ENCODE measurements at places on chromosomes 5 and 9.
A peak's percentile ranks its signal among the peaks of the same experiment; 100 is the strongest.

DNA sequence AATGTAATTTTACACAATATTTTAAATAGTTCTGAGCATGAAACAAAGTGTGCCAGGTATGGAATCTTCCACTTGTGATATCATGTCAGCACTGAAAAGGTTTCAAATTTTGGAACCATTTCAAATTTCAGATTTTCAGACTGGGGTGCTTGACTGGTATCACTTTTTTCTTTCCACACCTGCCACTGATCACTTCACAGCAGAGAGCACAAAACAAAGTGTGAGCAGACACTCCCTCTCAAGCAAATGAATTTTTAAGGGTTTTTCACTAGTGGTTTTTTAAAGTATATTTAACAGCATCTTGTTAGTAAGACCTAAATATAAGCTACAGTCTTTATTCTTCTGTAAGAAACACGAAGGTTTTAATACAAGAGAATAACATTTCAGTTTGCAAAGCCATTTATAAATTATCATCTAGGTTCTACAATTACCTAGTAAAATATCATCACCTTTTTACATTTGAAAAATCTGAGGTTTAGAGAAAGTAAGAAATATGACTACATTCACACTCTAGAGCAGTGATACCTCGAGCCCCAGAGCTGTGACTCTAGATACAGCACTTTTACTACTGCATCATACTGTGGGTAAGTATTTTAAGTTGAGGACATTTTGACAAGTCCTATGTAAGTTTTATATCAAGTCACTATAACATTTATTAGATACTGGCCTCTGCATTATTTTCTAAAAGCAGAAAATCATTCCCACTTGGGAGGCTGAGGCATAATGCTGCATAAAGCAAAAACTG lies 14.6 kb downstream of the GOLPH3 start:
- H3K27ac ChIP-seq = no peak overlapping the region
- no peak overlapping the region for H3K4me3 ChIP-seq
- no peaks in the 10 kb centered on the region for H3K27me3 ChIP-seq
- peaks cover 39% of the 10 kb centered on the region for H3K4me1 ChIP-seq

GRCh38 chr5:174191850-174192655 lies 146.5 kb downstream of the NSG2 start:
- no peak for DNase-seq
- no peaks in the 10 kb centered on the region for H3K27me3 ChIP-seq
- H3K4me1 ChIP-seq = no peaks in the 10 kb centered on the region
- no peaks in the 10 kb centered on the region for H3K36me3 ChIP-seq

DNA sequence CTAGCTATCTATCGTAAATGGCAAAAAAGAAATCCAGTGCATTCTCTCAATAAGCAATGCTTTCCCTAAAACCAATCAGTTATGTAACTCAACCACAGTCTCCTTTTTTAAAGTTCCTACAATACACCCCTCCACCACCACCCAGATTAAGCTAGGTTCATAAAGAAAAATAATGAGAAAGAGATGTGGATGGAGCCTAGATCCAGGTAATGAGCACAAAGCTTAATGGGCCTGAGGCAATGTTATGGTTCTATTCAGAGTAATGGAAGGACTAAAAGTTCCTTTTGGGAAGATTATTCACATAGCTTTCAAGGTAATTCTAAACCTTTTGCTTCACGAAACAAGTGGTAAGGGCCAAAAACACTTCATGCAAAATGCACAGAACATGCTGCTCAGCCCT lies 113.5 kb downstream of the MPDZ start:
- H3K27me3 ChIP-seq = no peaks in the 10 kb centered on the region
- H3K4me1 ChIP-seq = no peaks in the 10 kb centered on the region
- DNase-seq = no peak
- no peaks in the 10 kb centered on the region for H3K36me3 ChIP-seq

GRCh38 chr5:76379316-76379715 lies 23.8 kb upstream of the IQGAP2 start:
- no peak for DNase-seq
- H3K4me1 ChIP-seq = peaks cover 5% of the 10 kb centered on the region
- no peaks in the 10 kb centered on the region for H3K36me3 ChIP-seq
- H3K4me3 ChIP-seq = no peak overlapping the region

GRCh38 chr9:78149702-78150291 lies 86.1 kb upstream of the CEP78 start:
- no peak for DNase-seq
- H3K4me1 ChIP-seq = peaks cover 6% of the 10 kb centered on the region
- no peak overlapping the region for H3K27ac ChIP-seq

- peaks cover 79% of the 10 kb centered on the region for H3K4me1 ChIP-seq
- H3K4me3 ChIP-seq = peak overlapping the region; percentile 78
- peak overlapping the region; percentile 91 for H3K27ac ChIP-seq
- H3K27me3 ChIP-seq = no peaks in the 10 kb centered on the region
- peak; percentile 25 for DNase-seq
Measured at GRCh38 chr9:112074250-112075008, 100.7 kb downstream of the SUSD1 start.

DNA sequence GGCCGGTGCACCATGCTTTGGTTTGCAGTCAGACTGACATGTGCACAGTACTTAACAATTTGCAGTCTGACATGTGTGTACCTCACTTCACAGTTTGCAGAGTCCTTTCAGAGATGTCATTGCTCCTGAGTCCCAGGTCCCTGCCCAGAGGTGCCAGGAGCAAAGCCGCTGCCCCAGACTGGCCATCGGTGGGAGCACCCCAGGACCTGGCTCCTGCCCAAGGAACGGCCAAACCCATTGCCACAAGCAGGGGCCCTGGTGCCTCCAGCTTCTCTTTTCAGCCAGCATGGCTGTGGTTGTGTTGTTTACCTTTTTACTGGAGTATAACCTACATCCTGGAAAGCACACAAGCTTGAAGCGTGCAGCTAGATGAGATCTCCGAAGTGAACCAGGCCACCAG lies 28.6 kb downstream of the RASGEF1C start:
- H3K4me3 ChIP-seq = no peak overlapping the region
- H3K4me1 ChIP-seq = no peaks in the 10 kb centered on the region
- no peak overlapping the region for H3K27ac ChIP-seq
- peaks cover 10% of the 10 kb centered on the region for H3K27me3 ChIP-seq
- DNase-seq = no peak
- no peaks in the 10 kb centered on the region for H3K36me3 ChIP-seq

DNA sequence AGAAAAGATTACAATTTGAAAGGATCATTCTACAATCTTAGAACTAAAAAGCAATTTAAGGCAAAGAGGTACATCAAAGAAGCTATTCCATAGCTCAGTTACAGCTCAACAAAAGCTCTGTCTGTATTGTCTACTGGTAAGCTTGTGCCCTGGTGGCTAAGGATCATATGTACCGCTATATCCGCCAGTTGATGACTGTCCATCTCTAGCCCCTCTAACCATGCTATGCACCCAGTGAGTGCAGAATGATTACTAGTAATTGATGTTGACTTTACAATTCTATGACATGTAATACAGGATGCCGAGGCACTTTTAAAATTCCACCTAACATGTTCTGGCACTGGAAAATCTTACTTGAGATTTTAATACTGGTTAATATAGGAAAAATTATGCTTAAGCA lies 13.1 kb downstream of the LOX start:
- no peaks in the 10 kb centered on the region for H3K36me3 ChIP-seq
- no peak overlapping the region for H3K4me3 ChIP-seq
- no peak for DNase-seq
- H3K27ac ChIP-seq = no peak overlapping the region

DNA sequence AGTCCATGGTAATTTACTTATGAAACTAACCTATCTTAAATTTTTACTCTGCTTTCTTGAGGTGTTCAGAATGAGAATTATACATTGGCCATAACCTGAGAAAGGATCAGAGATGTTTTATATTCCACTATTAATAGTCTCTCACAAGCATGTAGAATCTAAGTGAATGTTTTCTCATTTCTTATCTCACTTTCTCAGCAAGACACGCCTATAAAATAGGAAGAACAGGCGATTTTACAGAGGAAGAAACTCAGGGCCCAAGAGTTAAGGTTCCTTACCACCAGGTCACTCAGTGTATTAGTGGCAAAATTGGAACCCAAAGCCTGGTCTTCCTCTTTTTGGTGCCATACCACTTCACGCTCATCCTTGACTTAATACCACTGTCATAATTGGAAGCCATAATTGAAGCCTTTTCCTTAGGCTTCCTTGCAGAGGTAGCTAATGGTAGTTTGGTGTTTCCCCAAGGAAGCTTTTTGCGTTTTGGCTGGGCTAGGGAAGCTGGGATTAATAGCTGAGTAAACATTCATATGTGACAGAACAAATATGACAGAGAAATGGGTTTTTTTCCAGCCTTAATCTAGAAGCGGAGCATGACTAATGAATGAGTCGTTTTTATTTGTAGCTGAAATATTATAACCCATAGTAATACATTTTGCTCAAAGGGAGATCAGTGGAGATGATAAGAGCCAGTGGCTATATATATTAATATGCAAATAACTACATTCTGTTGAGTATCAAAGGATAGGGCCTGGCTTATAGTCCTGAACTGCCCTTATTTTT lies 16.9 kb downstream of the HMGXB3 start:
- no peaks in the 10 kb centered on the region for H3K4me1 ChIP-seq
- H3K27ac ChIP-seq = no peak overlapping the region
- H3K27me3 ChIP-seq = no peaks in the 10 kb centered on the region
- no peak overlapping the region for H3K4me3 ChIP-seq
- peaks cover 93% of the 10 kb centered on the region for H3K36me3 ChIP-seq

GRCh38 chr5:74384851-74385250 lies 255.7 kb downstream of the ENC1 start:
- no peak overlapping the region for H3K27ac ChIP-seq
- H3K36me3 ChIP-seq = no peaks in the 10 kb centered on the region
- H3K4me1 ChIP-seq = no peaks in the 10 kb centered on the region
- H3K4me3 ChIP-seq = no peak overlapping the region
- H3K27me3 ChIP-seq = peaks cover 9% of the 10 kb centered on the region

GRCh38 chr5:533243-533954 lies 9.2 kb upstream of the SLC9A3 start:
- H3K36me3 ChIP-seq = no peaks in the 10 kb centered on the region
- no peak overlapping the region for H3K4me3 ChIP-seq
- peaks cover 41% of the 10 kb centered on the region for H3K27me3 ChIP-seq
- peaks cover 33% of the 10 kb centered on the region for H3K4me1 ChIP-seq
- no peak overlapping the region for H3K27ac ChIP-seq
- no peak for DNase-seq

DNA sequence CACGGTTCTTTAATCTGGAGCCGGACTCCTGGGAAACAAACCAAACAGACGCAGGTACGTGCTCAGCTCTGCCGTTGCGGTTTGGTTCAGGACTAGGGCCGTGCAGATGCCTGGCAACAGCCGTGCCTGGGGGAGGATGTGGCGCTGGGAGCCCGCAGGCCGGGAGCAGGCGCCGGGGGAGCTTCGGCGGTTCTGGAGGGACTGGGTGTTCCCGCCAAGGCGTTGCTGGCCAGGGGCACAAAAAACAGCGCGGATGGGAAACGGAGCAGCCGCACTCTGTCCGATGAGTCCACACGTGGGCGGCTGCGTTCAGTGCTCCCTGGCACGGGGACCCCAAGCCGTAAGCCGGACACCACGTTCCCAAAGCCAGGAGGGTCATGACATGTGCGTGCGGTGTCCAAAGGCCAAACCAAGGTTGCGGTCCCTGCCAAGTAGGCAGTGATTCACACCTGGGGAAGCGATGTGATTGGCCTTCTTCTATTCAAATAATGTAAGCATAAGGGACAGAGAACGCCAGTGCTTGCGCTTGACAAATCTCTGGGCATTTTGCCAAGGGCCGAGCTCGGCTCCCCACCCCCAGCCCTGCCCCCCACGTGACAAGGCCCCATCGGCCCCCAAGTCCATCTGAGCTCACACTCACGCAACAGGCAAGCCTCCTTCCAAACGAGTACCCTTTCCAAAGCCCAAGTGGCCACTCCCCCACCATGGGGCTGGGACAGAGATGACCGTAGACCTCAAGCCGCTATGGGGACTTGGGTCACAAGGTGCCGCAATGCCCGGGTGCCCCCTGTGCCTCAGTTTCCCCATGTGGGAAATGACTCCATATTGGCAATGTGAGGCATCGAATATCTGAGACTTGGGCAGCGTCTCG lies 49.7 kb upstream of the NKD2 start:
- DNase-seq = no peak
- H3K36me3 ChIP-seq = no peaks in the 10 kb centered on the region
- peaks cover 39% of the 10 kb centered on the region for H3K27me3 ChIP-seq
- H3K4me1 ChIP-seq = peaks cover 6% of the 10 kb centered on the region
- no peak overlapping the region for H3K4me3 ChIP-seq

DNA sequence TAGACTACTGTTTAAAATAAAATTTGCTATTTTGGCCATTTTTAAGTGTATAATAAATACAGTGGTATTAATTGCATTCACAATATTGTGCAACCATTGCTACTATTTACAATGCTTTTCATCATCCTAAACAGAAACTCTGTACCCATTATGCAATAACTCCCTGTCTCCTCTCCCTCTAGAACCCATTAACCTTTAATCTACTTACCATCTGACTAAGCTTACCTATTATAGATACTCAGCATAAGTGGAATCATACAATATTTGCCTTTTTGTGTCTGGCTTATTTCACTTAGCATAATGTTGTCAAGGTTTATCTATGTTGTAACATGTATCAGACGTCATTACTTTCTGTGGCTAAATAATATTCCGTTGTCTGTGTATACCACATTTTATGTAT lies 25.9 kb downstream of the CD14 start:
- H3K27ac ChIP-seq = no peak overlapping the region
- H3K36me3 ChIP-seq = no peaks in the 10 kb centered on the region

DNA sequence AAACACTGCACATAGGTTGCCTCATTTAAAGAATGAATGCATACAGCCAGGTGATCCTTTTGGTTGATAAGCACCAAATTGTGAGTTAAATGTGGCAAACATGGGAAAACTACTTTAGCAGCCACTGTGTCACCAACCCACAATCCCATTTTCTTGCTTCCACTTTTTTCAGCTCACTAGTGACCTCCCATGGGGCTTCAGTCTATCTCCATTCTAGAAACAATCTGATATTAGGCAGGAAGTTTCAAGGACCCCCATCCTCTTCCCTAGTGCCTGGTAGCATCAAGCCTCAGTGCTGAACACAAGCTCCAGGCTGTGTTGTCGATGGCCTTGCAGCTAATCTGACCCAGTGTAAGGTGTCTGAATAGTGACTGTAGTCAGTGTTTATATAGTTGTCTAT lies 66.2 kb downstream of the PLPPR1 start:
- no peak for DNase-seq
- no peaks in the 10 kb centered on the region for H3K36me3 ChIP-seq
- no peak overlapping the region for H3K27ac ChIP-seq
- no peaks in the 10 kb centered on the region for H3K27me3 ChIP-seq
- H3K4me3 ChIP-seq = no peak overlapping the region

GRCh38 chr5:126965487-126965886 lies 64.9 kb downstream of the MARCHF3 start:
- no peaks in the 10 kb centered on the region for H3K36me3 ChIP-seq
- no peak for DNase-seq
- H3K27ac ChIP-seq = peak overlapping the region; percentile 42
- peak overlapping the region; percentile 4 for H3K4me3 ChIP-seq

DNA sequence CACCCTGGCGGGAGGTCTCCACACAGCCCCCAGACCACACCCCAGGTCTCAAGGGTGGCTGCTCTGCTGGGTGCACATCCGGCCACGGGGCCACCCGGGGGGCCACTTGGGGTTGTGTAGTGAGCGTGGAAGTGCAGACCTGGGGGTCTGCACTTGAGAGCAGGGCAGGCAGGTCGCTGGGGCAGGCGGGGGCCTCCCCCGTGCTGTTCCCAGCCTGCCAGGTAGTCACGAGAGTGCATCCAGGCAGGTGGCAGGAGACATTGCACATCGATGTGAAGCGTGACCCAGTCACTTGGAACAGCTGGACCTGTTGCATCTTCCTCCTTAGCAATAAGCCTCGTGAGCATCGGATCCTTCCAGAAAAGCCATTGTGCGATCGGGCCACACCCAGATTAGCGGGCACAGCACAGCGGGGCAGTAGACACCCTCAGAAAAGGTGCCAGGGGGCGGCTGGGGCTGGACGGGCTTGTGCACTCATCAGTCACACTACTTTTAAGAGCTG lies 4.8 kb upstream of the ENTPD8 start:
- DNase-seq = no peak
- peaks cover 9% of the 10 kb centered on the region for H3K27me3 ChIP-seq
- H3K4me3 ChIP-seq = no peak overlapping the region
- H3K36me3 ChIP-seq = no peaks in the 10 kb centered on the region
- H3K27ac ChIP-seq = no peak overlapping the region
- H3K4me1 ChIP-seq = peaks cover 8% of the 10 kb centered on the region

Measured in activated B cell treated with CpG ODN at 0.5 μM for 24 hours (primary cell).